Stimulated activated CD4-positive, alpha-beta T cell treated with anti-CD3 and anti-CD28 coated beads, Interleukin-4, amount 100 ng/mL, for 48 hours (primary cell): ENCODE measurements at places on chromosomes 6 and 20.

GRCh38 chr6:149182262-149182661 is 135.2 kb upstream of the TAB2 start:
- DNase-seq: no peak

GRCh38 chr6:35013701-35014100 is 124.6 kb downstream of the ANKS1A start:
- DNase-seq: no peak

DNA sequence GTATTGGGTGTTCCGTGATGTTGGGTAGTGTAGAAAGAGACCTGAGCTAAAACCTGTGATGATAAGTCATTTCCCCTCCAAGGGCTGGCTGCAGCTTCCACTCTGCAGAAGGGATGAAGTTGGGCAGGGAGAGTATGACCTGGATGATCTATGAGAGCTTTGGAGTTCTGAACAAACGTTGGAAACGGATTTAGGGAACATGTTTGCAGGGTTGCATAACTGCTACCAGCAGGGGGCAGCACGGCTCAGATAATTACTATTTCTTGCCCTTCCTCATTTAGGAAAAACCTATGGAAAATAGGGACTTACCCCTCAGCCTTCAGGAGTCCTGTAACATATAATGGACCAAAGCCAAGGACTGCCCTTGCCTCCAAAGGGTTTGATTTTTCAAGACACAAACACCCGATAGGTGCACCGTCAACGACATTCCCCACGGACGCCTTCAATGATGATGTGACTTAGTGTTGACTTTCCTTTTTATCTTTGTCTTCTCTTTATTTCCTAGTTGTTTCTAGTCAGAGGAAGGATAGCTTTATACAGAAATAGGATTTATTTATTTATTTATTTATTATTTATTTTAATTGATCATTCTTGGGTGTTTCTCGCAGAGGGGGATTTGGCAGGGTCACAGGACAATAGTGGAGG is 164.9 kb upstream of the SASH1 start:
- peak; percentile 9 for DNase-seq

DNA sequence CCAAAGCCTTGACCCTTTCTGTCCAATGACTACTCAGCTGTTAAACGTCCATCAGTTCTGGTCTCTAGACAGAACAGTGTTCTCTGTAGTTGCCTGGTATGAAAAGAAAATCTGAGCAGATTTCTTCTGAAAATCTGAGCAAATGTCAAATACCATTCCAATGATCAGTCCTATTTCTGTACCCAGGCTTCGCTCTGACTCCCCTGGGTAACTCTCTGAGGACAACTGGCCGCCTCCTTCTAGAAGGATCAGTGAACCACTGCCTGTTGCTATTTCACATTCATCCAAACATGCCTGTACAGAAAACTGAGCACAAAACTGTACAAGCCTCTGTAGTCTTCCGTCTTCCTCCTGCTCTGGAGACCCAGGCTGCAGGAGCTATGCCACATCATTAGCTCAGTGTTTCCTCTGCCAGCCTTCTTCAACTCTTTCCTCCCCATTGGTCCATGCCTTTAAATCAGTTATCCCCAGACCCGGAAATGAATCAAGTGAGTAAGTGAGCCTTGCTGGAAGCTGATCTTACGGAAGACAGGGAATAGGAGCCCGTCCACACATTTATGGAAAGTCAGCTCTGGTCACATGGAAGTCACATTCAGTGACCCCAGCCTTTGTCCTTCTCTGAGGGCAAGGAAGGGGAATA is 63.3 kb downstream of the DAAM2 start:
- no peak for DNase-seq

DNA sequence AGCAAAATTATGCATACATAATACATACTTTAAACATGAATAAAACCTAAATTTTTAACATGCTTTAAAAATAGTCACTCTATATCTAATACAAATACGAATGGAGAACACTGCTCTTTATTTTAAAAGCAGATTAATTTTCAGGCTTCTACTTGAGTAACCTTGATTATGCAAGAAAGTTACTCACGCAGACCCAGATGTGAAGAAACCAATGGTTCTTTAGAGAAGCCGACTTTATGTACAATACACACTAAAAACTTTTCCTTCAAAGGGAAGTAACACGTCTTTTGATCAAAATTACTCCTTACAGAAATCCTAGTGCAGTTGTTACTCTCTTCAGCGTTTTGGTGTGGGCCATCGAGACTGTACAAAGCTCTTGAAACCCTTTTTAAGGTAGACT is 136.9 kb upstream of the SLC22A16 start:
- no peak for DNase-seq

DNA sequence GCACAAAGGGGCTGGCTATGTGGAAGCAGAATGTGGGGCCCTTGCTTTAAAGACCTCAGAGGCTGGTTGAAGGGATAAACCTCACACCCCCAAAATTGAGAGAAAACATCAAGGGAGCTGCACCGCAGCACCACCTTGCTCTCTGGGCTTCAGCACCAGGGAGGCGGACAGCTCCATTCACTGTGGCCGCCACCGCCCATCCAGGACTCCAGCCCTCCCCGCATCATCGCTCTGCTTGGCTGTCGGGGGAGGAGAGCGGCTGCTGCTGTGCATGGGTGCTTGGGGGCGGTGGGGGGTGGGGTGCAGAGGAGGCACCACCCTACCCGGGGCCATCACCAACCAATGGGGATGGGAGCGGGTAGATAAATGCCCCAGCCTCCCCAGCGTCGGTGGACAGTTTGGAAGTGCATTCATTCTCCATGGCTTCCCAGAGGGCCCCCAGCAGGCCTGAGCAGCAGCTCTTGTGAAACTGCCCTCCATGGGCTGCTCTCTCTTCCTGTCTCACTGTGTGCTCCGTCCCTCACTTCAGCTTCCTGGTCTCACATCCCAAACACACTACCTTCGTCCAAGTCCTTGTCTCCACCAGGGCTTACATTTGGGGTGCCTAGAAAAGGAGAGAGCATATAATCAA is 75.7 kb upstream of the BHLHE23 start:
- DNase-seq: peak; percentile 49

- no peak for DNase-seq
Observed at GRCh38 chr6:37407948-37408347, 25.1 kb upstream of the CMTR1 start.

DNA sequence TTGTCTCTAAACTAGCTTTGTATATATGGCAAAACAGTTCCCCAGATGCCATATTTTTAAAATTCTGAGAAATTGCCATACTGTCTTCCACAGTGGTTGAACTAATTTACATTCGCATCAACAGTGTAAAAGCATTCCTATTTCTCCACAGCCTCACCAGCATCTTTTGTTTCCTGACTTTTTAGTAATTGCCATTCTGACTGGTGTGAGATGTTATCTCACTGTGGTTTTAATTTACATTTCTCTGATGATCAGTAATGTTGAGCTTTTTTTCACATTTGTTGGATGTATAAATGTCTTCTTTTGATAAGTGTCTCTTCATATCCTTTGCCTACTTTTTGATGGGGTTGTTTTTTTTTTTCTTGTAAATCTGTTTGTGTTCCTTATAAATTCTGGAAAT is 1222.7 kb upstream of the CITED2 start:
- DNase-seq: no peak

DNA sequence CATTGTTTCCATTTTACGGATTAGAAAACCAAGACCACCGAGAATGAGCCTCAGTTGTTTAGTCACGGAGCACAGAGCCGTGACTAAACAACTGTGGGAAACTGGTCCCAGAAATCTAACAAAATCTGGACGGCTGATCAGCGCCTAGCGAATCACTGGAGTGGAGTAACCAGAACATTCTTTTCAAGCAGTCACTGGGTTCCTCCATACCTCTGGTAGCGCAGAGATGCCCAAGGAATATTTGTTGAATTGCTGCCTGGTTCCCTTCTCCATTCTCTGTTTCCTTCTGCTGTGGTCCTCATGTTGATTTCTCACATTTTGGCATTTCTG is 62.0 kb downstream of the GPX5 start:
- DNase-seq: no peak

DNA sequence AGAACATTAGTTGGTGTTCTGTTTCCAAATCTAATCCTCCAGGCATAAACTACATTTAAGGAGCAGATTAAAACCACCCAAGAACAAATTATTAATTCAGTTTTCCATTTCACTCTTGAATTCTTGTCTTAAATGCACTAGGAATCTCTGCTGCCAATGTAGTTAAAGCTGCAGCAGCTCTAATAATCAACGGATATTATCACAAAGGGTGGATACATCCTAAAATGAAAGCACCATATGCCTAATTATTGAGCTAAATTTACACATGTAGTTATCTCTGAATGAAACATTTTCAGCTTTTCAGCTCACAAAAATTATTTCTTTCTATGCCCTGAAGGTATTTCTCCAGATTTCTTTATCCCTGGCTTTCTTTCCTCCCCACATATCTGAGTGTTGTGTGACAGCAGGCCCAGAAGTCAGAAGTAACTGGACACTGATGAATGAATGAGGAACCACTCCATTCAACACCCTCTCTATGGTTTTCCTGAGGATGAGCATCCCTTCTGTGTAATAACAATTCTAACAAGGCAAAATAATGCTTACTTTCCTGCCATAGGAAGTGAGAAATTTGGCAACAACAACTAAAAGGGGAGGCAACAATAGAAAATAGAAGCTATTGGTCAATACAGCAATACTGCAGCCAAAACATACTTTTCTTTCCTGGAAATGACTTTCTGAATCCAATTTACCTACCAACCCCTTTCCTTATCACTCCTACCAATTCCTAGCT is 14.9 kb downstream of the MAN1A1 start:
- DNase-seq: no peak

GRCh38 chr20:61777773-61778494 is 287.7 kb downstream of the TAF4 start:
- no peak for DNase-seq

GRCh38 chr20:16434062-16434664 is 139.1 kb downstream of the KIF16B start:
- peak; percentile 45 for DNase-seq

GRCh38 chr6:7897461-7898192 is 13.0 kb downstream of the TXNDC5 start:
- DNase-seq: no peak

- no peak for DNase-seq
Observed at GRCh38 chr6:134746140-134746539, 203.8 kb downstream of the ALDH8A1 start.

- no peak for DNase-seq
Observed at GRCh38 chr20:49751397-49751736, 37.7 kb upstream of the B4GALT5 start.

DNA sequence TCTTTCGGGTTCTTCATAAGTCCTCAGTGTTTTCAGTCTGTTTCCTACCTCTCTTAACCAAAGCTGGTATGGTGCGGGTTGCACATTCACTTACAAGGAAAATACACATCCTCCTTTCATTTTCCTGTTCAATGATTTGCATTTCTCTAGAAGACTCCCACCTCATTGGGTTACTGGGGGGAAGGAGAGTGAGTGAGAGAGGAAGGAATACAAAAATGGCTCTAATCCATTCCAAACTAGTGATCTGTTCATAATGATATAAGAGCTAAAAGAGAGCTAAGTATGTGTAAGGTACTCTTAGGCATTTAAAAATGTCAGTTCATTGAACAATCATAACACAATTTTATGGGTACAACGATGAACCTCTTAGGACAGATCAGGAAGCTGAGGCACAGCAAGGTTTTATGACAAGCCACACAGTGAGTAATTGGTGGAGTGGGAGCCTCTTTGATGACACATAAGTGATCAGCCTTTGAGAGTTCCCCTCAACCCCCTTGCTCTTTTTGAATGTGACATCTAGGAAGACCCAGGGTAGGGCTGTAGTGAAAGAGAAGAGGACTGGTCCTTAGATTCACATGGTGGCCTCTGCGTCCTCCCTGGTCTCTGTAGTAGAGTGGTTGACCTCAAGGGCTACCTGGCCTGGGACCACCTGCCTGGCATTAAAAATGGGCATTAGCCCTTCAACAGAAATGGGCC is 328.4 kb upstream of the SOX4 start:
- DNase-seq: no peak

GRCh38 chr6:118856301-118856700 is 37.7 kb upstream of the ASF1A start:
- DNase-seq: no peak

- DNase-seq: no peak
Observed at GRCh38 chr6:11009353-11009752, 34.8 kb downstream of the ELOVL2 start.

GRCh38 chr6:24931718-24932691 is 3.8 kb downstream of the RIPOR2 start:
- DNase-seq: no peak

- DNase-seq: no peak
Observed at GRCh38 chr6:154617175-154617574, 106.7 kb upstream of the CNKSR3 start.

GRCh38 chr6:10481101-10481500 is 40.0 kb upstream of the GCNT2 start:
- no peak for DNase-seq

DNA sequence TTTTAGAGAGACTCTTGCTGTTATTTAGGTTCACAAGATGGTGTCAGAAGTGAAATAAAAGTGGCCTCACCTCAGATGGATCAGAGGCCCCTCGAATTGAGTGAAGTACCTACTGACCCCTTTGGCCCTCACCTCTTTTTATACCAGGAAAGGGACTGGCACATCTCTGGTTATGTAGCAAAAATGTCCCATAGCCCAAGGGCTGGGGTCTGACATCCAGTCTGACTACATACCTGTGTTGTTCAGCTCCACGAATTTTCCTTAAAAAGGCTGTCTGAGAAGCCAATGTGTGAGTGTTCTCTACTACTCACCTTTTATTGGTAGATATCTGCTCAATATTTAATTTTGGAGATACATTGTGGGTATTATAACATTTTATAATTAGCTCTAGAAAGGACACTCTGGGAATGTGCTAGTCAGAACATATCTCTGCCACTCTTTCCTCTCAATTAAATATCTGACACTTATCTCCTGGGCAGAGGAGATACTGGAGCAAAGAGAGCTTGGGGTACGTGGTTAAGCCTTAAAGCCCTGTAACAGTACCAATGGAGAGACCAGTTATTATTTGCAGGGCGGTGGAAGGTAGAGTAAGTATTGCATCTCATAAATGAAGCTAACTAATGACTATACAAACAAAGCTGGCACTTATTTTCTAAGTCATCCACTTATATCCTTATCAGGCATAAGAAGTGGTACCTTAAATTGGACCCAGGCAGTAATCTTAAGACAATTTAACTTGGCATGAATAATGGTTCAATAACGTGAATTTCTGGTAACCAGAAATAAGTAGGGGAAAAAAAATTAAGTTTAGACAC is 20.0 kb upstream of the IL22RA2 start:
- DNase-seq: no peak

DNA sequence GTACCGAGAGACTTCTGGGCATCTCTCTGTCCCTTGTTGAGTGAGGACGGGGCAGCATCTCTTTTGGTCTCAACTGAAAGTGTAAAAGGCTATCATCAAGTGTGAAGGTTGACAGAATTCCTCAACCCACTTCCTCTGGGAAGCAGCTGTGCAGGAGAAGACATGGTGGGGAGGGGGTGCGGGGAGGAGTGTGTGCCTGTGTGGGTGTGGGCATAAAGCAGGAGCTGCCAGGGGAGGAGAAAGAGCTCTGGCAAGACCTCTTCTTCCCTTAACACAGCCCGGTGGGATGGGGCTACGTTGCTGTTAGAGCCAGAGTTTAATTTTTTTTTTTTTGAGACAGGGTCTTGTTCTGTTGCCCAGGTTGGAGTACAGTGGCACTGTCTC is 31.8 kb downstream of the CPXM1 start:
- DNase-seq: no peak

- no peak for DNase-seq
Observed at GRCh38 chr6:119052987-119053386, 25.5 kb downstream of the FAM184A start.
